ENCODE measurements at places on chromosomes 7 and 10. TPM values are rescaled to one million over a fixed set of nuclear protein-coding genes. Genes with fewer than 3 reads are reported as not detected.

DNA sequence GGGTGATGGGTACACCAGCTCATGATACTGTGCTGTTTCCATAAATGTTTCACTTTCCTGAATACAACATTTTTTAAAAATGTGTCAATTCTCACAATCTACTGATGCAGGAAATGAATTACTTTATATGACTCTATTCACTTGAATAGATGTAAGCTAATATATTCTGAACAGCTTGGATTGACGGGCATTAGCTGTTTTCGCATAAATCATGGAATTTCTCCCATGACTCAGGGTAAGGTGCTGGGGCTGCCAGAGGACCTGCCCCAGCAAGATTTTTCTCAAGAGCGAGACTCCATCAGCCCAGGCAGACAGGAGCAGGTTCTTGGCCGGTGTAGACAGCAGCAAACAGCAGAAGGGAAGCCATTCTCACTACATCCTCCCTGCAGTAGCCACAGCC, 107.1 kb downstream of the PFKFB3 start:
- H3K36me3 ChIP-seq, result no peaks in the 10 kb centered on the region
- no peaks in the 10 kb centered on the region for H3K27me3 ChIP-seq
- H3K4me1 ChIP-seq, result peaks cover 39% of the 10 kb centered on the region
- H3K27ac ChIP-seq, result peak overlapping the region; percentile 40

- H3K4me3 ChIP-seq, result no peak overlapping the region
- H3K27ac ChIP-seq, result no peak overlapping the region
- H3K36me3 ChIP-seq, result no peaks in the 10 kb centered on the region
- peaks cover 1% of the 10 kb centered on the region for H3K4me1 ChIP-seq
- no peaks in the 10 kb centered on the region for H3K27me3 ChIP-seq
These were observed 17.3 kb upstream of the SEMA3C start for GRCh38 chr7:80935991-80936780.

DNA sequence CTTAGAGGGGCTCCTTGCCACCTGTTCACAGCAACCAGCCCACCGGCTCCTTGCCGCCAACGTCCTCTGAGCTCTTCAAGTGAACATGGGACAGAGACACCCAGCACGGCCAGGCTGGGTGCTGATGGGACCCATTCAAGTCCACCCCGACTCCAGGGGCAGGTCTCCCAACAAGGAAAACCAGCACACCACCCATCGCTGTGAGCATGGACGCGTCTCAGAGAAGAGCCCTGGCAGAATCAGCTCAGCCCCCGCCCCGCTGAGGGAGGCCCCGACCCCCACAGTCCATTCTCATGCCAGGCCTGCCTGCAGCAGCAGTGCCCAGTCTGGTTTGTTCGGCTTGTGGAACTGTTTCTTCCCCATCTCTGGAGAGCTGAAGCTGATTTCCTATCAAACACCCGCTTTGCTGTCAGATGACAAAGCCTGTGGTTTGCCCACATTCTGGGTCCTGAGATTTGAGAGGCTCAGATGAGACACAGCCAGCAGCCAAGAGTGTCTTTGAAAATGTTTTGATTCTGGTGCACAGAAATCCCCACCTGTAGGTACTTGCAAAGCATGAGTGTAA, 216.6 kb downstream of the ZMYND11 start:
- H3K36me3 ChIP-seq, result peaks cover 40% of the 10 kb centered on the region
- no peaks in the 10 kb centered on the region for H3K27me3 ChIP-seq
- no peak for DNase-seq
- H3K4me3 ChIP-seq, result no peak overlapping the region

DNA sequence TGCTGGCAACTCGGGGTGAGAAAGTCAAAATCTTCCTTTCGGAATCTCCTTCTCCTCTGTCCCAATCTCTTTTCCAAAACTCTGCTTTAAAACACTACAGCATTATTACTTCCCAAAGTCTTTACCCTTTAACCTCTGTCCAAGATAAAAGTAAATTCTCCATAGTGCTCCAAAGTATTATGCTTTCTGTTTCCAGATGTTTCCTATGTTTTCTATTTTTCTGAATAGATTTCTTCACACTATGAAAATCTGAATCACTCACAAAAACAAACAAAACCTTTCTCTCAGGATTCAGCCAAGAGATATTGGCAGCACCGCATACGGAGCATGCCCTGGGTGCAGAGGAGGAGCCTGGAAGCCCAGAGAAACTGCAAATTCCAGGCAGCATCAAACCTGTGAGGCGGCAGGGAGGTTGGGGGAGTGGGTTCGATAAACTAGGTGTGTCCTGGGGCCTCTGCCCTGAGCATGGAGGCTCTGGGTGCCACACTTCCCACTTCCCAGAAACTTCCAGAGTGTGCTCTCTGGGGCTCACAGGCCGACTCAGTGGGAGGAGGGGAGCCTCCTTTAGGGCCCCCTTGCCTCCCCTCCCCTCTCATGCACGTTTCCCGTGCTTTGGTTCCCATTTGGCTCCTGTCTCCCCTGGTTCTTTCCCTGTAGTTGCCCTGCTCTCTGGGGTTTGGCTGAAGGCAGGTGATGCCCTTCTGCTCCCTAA, 35.6 kb downstream of the VIPR2 start:
- no peak overlapping the region for H3K4me3 ChIP-seq
- H3K4me1 ChIP-seq, result peaks cover 39% of the 10 kb centered on the region
- no peaks in the 10 kb centered on the region for H3K36me3 ChIP-seq
- DNase-seq, result no peak

SNX13 gene
- total RNA-seq, result 54.2 TPM

DNA sequence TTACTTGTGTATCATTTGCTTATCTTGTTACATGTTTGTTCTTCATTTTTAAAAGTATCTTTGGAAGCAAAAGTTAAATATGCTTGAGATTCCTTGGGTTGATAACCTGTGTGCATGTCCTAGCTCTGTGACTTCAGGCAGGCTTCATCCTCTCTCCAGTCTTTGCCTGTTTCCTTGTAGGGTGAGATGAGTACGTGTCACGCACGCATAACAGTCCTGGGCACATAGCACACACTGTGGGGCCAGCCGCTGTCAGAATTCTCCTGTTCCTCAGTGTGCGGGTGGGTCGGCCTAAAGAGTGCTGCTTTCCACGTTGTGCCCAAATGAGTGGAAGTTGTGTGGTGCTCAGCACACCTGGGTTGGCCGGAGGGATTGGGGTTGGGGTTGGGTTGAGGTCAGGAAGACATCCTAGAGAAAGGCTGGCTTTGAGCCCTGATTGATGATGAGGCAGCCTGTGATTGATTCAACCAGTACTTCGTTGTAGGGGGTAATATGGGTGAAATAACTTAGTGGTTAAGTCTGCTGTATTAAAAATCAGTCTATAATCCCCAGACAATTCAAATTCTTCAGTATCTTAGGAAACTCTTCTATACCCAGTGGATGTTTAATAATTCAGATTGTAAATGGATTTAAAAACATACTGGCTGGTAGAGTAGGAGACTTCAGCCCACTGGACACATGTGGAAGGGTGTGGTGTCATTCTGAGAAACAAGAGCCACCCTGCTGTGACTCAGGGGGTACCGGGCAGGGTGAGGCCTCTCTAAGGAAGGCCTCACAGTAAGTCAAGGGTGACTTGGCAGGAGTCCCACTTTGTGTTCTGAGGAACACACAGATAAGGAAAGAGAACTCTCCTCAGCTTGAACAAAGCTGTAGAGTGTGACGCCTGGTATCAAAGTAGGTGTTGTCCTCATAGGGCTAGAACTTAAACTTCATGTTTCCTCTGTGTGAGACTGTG, 54.8 kb downstream of the DAGLB start:
- peaks cover 24% of the 10 kb centered on the region for H3K4me1 ChIP-seq
- peaks cover 25% of the 10 kb centered on the region for H3K36me3 ChIP-seq
- H3K27me3 ChIP-seq, result no peaks in the 10 kb centered on the region

SAMD9 gene
- total RNA-seq, result 10.2 TPM

IKZF1 gene
- 57.8 TPM for total RNA-seq
